Renal cortical epithelial cell (primary cell): ENCODE measurements at places on chromosomes 5 and 9.
A peak's percentile ranks its signal among the peaks of the same experiment; 100 is the strongest.

DNA sequence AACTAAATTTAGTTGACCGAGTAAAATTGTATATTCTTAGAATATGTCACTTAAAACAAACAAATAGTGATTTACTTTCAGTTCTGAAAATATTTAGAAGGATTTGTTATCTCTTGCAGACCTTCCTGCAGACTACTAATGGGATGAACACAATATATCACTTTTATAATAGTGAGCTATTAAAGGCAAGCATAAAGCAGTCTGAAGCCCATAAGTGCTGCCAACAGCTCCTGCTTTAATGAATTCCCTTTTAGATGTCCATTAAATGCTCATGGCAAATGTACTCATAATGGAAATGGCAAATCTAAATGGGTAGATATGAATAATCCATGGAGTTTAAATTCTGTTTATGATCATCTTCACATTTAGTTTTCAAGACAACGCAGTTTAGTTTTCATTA lies 170.2 kb downstream of the RANBP17 start:
- DNase-seq: no peak

DNA sequence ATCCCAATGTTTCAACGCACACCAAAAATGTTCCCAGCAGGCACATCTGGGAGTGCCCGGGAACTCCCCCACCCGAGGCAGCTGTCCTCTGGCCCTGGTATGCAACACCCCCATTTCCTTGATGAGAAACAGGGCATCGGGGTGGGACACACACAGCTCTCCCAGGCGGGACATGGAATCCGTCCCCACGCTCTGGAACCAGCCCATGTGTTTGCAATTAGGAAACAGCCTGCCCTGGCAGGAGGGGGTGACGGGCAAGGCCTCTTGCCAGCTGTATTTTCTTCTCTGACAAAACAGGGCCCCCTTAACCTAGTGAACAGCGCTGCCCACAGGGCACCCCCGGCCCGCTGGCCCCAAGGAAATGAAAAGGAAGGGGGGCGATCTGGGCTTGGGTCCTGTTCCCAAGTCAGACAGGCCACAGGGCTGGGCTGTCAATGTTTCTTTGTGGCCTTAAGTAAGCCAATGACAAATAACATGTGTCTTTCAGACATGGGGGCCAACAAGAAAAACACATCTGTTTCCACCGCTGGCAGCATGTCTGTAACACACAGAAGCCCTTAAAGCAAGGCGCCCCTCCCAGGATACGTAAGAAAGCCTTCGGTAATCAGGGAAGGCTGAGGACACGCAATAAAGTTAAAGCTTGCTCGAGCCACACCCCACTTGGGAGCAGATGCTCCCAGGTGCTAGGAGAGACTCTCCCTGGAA lies 125.3 kb downstream of the ROR2 start:
- no peak for DNase-seq

- DNase-seq: no peak
These were observed 43.8 kb upstream of the GOLPH3 start for GRCh38 chr5:32217886-32218396.

- DNase-seq: peak; percentile 93
These were observed 137.2 kb downstream of the C9orf50 start for GRCh38 chr9:129483415-129484351.

DNA sequence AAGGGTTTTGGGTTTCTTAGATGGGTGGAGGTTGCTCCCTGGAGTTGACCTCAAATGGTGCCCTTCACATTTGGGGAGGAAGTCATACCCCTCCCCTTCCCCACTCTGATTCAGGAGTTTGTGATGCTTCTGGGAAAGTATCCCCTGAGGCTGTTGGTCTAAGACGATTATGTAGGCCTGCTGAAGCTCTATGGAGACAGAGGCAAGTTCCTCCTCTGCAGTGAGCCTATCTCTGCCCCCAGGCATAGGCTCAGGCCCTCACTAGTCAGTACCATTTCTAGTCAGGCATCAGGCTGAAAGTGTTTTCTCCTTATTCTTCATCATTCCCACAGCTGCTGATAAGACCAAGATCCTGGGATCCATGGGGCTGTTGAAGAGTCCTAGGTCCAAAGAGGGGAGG lies 271.6 kb upstream of the NUDT12 start:
- DNase-seq: no peak

- no peak for DNase-seq
These were observed 130.7 kb upstream of the NREP start for GRCh38 chr5:111887706-111888105.

GRCh38 chr9:15873573-15874177 lies 320.8 kb downstream of the CCDC171 start:
- peak; percentile 68 for DNase-seq

GRCh38 chr9:136103651-136104487 lies 8.8 kb upstream of the NACC2 start:
- DNase-seq: no peak

DNA sequence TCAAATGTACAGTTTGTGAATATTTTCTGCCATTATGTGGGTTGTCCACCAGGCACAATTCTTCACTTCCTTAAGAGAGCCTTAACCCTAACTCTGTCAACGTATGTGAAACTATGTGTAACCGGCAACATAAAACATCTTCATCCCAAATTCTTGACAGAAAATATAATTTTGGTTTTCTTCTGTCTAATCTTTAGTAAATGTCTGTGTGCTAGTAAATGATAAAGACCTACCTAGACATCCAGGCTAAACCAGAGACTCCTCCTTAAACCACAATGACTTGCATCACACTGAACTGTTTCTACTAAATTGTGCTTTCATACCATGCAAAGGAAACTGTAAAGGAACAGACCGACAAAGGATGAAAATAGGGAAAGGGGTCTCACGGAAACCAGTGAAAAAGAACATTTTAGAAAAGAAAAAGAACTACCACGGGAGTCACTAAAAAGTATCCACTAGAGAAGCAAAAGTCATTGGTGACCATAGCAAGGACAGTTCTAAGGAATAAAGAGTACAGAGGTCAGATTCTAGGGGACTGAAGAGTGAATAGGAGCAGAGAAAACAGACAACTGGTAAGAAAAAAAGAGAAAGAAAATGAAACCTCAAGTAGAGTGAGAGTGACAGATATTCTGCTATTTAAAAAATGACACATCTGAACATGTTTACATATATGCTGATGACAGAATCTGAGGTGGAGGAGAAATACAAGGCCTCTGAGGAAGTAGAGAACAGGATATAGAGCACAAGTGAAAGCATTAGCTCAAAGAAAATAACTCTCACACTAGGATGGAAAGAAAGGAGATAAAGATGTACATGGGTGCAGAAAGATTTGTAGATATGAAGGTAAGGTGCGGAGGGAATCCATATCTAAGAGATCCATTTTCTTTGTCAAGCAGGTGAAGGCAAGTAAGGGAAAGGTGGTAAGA lies 49.4 kb downstream of the FNIP1 start:
- peak; percentile 44 for DNase-seq

- DNase-seq: no peak
These were observed 820.5 kb downstream of the PTPRD start for GRCh38 chr9:9792144-9792857.

GRCh38 chr5:74916831-74917710 lies 50.9 kb upstream of the FAM169A start:
- DNase-seq: peak; percentile 72
